NCI-H1092 treated with DMSO at 0.1 percent for 48 hours (cell line): ENCODE measurements at places on chromosomes 7 and 10.

GRCh38 chr7:141436139-141436538, 115.1 kb upstream of the AGK start:
- DNase-seq: no peak

GRCh38 chr10:101481256-101481655, 106.8 kb downstream of the POLL start:
- DNase-seq: peak; percentile 18

DNA sequence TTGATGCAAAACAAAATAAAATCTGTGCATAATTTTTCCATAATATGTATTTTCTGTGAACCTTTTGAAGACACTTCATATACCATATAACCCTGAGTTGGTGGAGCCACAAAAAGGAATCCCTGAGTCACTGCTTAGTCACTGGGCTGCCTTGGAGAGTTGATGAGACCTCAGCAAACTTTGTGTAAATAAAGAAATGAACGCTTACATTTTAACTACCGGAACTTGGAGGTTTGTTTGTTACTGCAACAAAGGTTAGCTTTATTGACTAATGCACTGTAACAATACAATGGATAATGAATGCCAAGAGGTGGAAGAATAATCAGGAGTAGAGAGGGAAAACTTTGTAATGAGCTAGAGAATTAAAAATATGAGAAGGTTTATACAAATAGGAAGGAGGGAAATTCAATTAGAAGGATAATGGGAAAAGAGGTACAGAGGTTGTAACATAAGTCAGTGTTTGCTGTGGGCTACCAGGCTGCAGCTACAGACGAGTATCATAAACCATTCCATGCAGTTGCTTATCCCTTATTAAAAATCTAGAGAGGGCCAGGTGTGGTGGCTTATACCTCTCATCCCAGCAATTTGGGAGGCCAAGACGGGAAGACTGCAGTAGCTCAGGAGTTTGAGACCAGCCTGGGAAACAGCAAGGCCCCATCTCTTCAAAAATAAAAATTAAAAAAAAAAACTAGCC, 1042.1 kb downstream of the TYW1 start:
- DNase-seq: no peak

- DNase-seq: no peak
Measured at GRCh38 chr7:118708741-118709140, 484.2 kb downstream of the ANKRD7 start.

DNA sequence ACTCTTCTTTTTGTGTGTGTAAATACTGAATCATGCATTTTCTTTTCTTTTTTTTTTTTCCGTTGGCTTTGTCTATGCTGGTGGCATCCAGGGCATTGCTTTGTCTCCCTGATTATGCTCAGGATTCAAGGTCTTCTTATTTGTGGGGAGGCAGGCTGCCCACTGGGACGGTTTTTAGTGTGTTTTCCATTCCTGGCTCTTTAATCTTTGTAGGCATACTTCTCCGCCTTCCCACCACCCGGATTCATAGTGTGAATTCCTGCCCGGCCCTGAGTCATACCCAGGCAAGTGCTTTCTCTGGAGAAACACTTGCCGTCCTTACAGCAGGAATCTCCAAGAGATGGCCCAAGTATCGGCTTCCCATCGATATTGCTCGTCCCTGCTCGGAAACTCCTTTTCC, 5.2 kb downstream of the ZNF655 start:
- DNase-seq: no peak

GRCh38 chr10:49094646-49095045, 20.7 kb downstream of the VSTM4 start:
- DNase-seq: no peak
